Naive thymus-derived CD4-positive, alpha-beta T cell (primary cell): ENCODE measurements at places on chromosomes 1 and 21. TPM values are rescaled to one million over a fixed set of nuclear protein-coding genes. Genes with fewer than 3 reads are reported as not detected.

GRCh38 chr1:103267893-103268292, 159.6 kb upstream of the COL11A1 start:
- no peak for DNase-seq

- no peak for DNase-seq
Observed at GRCh38 chr21:37658817-37659458, 257.3 kb downstream of the KCNJ6 start.

- DNase-seq: no peak
Observed at GRCh38 chr1:207463571-207463970, 9.4 kb downstream of the CR2 start.

VANGL2 gene
- total RNA-seq: 0.05 TPM

CYP4A11 gene
- total RNA-seq: not detected

WLS gene
- not detected for total RNA-seq

EPS15 gene
- 55.7 and 60.9 TPM in 2 replicates for total RNA-seq
